ENCODE measurements at places on chromosomes 1 and 21. TPM values are rescaled to one million over a fixed set of nuclear protein-coding genes. Genes with fewer than 3 reads are reported as not detected.
A peak's percentile ranks its signal among the peaks of the same experiment; 100 is the strongest.

NBPF15 gene
- total RNA-seq: 34.6 TPM

RNU1-1 gene
- total RNA-seq: 2,033 TPM

GJC2 gene
- total RNA-seq: 0.55 TPM

S100A7 gene
- not detected for total RNA-seq

FOXD2 gene
- 0.11 TPM for total RNA-seq

SELP gene
- total RNA-seq: 0.16 TPM

OR2M4 gene
- total RNA-seq: not detected

CLCNKB gene
- total RNA-seq: not detected

FMO2 gene
- not detected for total RNA-seq

OR2L8 gene
- total RNA-seq: 0.21 TPM

CLCA1 gene
- not detected for total RNA-seq

PSMB4 gene
- 458 TPM for total RNA-seq

C1orf105 gene
- total RNA-seq: not detected

BARHL2 gene
- total RNA-seq: not detected

ZNF648 gene
- not detected for total RNA-seq

DNA sequence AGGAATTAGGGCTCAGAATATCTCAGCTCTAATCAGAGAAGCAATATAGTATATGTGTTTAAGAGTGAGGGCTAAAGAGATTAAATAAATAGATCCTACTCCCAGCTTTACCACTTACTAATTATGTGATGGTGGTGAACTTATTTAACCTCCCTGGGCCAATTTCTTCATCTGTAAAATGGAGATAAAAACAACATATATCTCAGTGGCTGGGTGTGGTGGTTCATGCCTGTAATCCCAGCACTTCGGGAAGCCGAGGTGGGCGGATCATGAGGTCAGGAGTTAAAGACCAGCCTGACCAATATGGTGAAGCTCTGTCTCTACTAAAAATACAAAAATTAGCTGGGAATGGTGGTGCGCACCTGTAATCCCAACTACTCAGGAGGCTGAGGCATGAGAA lies 135.2 kb downstream of the SLC44A5 start:
- DNase-seq: no peak

- no peak for DNase-seq
Observed at GRCh38 chr1:244384066-244384465, 67.6 kb downstream of the ADSS2 start.

GRCh38 chr1:152061952-152062351 lies 25.1 kb upstream of the S100A11 start:
- DNase-seq: no peak

GRCh38 chr1:117578466-117578865 lies 27.4 kb upstream of the TENT5C start:
- DNase-seq: no peak

GRCh38 chr1:24427545-24427862 lies 11.9 kb downstream of the NIPAL3 start:
- DNase-seq: no peak

DNA sequence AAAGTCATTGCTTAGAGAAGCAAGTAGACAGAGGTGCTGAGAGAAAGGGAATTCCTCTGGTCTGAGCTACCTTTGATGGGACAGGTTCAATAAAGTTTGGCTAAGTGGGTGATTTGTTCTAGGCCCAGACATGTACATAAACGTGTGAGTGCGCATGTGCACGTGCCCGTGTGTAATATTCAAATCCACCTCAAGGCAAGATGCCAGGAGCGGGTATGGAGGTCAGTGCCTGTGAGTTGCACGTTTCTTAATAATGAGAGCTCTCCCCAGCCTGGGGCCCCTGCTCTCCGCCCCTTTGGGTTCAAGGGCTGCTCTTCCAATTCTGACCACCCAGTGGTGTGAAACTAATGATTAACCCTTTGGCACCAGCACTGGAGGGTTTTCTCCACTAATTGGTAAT lies 53.8 kb upstream of the LMO4 start:
- DNase-seq: no peak

DNA sequence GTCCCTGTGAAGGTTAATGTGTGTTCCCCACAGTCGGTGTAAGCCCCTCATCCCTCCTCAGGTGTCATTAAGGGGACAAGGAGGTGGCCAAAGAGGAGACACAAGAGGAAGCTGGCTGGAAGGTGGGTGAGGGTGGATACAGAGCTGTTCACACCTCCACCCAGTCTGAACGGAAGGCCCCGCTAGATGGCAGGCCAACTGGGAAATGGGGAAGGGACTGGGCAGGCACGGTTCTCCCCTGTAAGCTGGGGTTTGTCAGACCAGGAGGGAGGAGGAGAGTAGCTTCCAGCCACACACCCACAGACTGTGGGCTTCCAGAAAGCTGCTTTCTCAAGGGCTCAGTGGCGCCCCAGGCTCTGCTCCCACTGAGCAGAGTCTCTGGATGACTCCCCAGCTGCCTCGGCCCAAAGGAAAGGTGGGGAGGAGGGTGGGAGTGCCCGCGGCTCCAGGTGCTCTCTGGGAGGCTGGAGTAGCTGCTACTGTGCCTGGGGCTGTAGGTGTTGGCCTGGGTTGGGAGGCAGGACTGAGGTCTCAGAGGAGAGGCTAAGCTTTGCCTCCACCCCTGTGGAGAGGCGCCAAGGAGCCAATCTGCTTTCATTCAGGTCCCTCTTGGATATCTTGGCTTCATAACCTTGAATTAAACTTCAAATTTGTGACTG lies 41.2 kb downstream of the PCP4 start:
- no peak for DNase-seq

- DNase-seq: peak; percentile 4
Observed at GRCh38 chr1:201262963-201263608, 20.2 kb upstream of the PKP1 start.

GRCh38 chr1:20343149-20343937 lies 52.7 kb downstream of the VWA5B1 start:
- no peak for DNase-seq

GRCh38 chr1:14948112-14948652 lies 205.4 kb upstream of the TMEM51 start:
- DNase-seq: no peak

DNA sequence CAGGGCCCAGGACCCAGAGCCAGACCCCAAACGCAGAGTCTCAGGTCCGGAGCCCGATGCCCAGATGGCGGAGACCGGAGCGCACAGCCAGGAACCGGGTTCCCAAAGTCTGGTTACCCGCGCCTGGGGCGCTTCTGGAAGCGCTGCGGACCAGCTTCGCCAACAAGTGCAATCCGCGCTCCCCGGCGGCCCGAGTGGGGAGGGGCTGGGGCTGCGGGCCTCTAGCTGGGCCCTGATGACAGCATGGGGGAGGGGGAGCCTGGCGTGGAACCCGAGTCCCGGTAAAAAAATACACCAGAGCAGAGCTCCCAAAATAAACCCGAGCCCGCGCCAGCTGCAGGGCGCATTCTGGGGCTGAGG lies 494 bp downstream of the NT5C1A start:
- no peak for DNase-seq

DNA sequence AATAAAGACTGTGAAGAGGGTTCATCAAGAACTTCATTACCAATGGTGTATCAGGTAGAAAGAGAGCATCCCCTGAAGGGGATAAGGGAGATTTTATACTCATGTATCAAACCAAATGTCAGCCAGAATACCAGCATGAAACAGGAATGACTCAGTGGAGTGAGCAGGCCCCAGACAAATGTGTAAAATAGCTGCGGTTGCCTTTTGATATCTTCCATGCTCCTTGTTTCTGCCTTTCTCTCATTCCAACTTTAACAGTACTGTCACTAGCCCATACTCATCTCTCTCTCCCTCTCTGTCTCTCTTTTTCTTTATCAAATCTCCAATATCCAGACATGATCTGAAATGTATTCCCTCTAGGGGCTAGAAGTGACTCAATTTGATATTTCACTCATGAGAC lies 47.8 kb downstream of the GPR88 start:
- DNase-seq: no peak

- DNase-seq: no peak
Observed at GRCh38 chr1:169563019-169563615, 23.2 kb downstream of the F5 start.

GRCh38 chr21:40886006-40886405 lies 39.0 kb upstream of the DSCAM start:
- DNase-seq: no peak

DNA sequence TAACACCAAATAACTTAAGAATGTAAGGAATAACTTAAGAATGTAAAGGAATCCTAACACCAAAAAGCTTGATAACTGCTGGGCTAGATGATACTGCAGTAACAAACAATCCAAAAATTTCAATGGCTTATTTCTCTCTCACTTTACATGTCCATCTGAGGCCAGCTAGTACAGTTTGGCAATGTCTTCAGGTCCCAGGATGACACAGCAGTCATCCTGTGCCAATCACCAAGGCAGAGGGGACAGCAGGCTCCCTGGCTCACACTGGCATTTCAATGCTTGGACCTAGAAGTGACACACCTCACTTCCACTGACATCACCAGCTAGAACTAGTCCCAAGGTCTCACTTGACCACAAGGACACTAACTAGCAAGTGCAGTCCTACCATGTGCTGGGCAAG lies 15.3 kb downstream of the DNAJC11 start:
- DNase-seq: no peak

DNA sequence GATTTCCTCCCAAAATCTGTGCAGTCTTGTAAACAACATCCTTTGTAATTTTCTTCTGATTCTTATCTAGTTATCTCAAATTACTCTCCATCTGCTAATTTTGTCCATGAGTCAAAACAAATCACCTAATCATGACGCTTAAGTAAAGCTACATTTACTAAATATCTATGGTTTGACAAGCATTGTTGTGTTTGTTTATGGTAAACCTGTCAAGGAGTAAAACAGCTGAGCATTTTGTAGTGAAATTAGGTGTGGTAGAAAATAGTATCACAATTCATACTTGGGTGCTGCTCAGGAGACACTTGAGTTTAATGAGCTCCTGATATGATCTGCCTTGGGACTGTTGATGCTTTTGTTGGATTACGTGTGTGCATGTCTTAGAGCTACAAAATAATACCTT lies 11.6 kb downstream of the TIPRL start:
- no peak for DNase-seq

DNA sequence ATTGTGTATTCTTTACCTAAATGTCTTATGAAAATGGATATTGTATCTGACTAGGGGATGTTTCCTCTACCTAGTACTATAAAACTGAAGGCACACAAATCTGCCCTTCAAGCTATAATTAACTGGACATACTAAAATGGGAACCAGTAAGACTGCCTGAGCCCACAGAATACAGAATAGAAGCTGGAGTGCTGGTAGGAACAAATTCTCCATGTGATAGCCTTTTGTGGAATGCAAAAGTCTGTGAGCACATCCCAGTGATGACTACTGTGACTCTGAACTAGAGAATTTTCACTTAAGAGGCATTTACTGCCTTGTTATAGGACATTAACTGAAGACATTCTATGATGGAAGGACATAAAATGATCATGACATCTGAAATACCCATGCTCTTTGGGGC lies 30.3 kb downstream of the KIFAP3 start:
- no peak for DNase-seq

- no peak for DNase-seq
Observed at GRCh38 chr1:110069404-110070281, 829 bp downstream of the ALX3 start.

DNA sequence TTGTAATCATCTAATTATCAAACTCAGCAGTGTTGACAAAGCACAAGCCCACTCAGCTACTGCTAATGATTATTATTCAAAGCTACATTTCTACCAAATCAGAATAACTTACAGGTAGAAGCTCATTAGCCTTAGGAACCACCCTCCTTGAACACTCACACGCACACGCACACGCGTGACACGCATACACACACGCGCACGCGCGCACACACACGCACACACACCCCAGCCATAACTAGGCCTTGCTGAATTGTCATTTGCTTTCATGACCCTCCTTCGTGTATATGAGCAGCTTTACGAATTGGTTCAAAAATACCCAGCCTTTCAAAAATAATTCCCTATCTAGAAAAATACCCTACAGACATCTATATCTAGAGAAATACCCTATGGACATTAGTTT lies 195.6 kb downstream of the SMYD3 start:
- DNase-seq: no peak

GRCh38 chr1:101004670-101005069 lies 20.9 kb downstream of the DPH5 start:
- DNase-seq: no peak

DNA sequence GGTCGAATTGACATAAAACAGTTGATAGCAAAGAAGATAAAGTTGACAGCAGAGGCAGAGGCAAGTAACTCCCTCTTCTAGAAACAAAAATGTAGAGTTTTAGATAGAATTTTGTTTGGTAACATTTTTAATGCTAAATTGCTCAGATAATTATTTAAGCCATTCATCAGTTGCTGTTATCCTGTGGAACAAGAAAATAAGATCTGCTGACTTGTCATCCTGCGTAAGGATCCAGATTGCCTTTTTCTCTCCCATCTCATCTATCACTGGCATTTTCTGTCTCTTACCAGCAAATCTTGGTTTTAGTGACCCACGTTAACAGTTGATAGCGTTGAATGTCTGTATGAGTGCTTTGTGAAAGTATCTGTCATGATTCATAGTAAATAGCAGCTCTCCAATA lies 29.8 kb downstream of the SOAT1 start:
- no peak for DNase-seq

DNA sequence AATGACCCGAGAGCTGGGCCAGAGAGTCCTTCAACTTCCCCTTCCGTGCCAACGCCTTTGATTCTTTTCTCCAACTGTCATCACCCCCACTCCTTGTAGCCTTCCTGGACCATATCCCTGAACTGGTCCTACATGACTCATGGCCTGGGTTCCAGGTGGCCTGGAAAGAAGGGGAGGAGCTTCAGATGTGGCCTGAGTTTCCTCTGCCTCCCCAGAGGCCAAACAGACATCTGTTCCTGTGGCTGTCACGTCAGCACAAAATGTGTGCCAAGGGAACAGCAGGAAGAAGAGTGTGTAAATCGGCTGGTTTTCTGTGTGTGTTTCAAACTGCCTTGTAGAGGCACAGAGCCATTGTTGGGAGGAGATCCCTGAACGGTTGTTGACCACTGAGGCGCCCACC lies 24.9 kb upstream of the KIRREL1 start:
- no peak for DNase-seq

- DNase-seq: no peak
Observed at GRCh38 chr1:30664103-30664755, 59.2 kb downstream of the MATN1 start.

GRCh38 chr1:47809301-47810084 lies 187.7 kb downstream of the TRABD2B start:
- no peak for DNase-seq

- DNase-seq: no peak
Observed at GRCh38 chr21:46641656-46642055, 6.2 kb downstream of the PRMT2 start.

GRCh38 chr1:234093741-234094140 lies 189.3 kb downstream of the SLC35F3 start:
- no peak for DNase-seq

DNA sequence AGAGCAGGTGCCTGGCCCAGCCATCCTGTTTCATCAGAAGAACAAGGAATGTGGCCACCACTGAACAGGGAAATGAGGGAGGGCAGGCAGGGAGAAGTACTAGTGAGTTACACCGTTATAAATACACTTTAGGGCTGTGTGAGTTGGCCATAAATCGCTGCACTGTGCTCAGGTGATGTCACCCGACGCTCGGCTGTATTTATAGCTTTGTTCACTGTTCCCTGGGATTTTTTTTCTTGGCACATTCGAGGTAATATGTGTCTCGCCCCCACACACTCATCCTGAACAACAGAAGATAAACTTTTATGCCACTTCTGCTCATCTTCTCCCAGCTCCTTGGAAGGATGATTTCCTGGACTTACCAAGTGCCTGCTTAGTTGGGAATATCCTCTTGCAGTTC lies 9.0 kb upstream of the KIRREL1 start:
- DNase-seq: no peak

GRCh38 chr1:157399984-157400382 lies 152.3 kb downstream of the FCRL5 start:
- DNase-seq: no peak

- DNase-seq: peak; percentile 24
Observed at GRCh38 chr1:166479052-166479631, 312.3 kb upstream of the FAM78B start.
